ENCODE measurements at places on chromosomes 11 and 22.

GRCh38 chr11:1988667-1989317 is 8.8 kb downstream of the H19 start:
- DNase-seq: no peak

GRCh38 chr22:28958611-28959010 is 75.2 kb downstream of the ZNRF3 start:
- DNase-seq: no peak

GRCh38 chr11:67654225-67654624 is 3.7 kb upstream of the ACY3 start:
- no peak for DNase-seq

GRCh38 chr11:4684631-4685285 is 12.9 kb downstream of the OR51E2 start:
- DNase-seq: peak; percentile 55

DNA sequence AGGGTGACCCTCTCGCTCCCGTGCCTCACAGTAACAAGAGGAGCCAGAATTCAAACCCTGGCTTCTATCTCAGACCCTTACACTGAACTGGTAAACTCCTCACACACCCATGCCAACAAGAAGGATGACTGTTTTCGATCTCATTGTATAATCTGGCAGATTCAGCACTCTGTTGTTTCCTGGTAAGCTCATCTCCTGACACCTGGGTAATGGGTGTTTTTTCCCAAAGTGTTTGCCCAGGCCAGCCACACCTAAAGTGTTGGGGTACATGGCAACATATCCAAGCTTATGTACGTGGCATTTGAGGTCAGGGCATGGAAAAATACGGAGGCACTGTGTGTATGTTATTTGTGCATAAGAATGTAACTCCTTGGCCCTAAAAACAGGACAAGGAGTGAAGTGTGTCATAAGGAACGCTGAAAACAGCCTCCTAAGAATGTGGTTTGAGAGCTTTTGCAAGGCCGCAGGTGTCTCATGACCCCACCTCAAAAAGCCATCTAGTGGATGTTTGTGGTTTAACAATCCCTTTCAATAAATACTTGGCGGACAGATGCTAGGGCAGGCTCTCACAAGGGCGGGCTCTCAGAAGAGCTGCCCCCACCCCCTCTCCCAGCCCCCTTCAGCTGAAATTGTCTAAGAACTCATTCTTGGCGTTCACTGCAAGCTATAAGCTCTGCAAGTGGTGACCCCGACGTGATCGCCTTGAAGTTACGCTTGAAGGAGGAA is at the start of gene MS4A15:
TSS of gene MS4A15 (plus strand) at position 561 of the 726 bp plus-strand sequence. CDS start 6,867 bp downstream, outside the sequence.
- DNase-seq: no peak

DNA sequence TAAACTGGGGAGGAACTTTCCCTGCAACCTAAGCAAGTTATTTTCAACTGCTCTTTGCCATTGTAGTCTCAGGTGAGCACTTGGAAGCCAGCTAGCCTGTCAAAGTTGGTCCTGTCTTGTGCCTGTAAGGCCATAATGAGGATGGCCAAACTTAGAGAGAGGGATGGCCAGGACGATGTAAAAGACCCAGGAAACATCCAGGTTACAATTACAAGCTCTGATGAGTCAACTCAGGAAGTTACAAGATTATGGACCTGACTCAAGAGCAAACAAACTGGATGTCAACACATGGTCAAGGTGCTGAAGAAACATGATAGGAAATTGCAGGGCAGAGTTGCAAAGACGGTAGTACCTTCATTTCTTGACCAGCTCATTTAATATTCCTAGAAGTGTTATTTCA is 1.6 kb downstream of the GTPBP1 start:
- DNase-seq: no peak

DNA sequence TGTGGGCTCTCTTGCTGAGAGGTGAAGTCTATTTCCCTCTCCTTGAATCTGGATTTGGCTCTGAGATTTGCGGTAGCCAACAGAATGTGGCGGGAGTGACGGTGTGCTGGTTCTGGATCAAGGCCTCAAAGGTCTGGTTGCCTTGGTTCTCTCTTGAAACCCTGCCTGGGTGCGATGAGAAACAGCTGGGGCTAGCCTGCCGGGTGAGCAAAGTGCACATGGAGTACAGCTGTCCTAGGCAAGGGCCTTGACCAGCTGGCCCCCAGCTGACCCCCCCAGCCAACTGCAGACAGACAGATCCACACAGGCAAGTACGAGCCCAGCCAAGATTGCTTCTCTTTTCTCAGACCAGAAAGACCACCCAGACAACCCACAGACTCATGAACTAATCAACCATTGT is 10.8 kb downstream of the SUN2 start:
- DNase-seq: no peak

DNA sequence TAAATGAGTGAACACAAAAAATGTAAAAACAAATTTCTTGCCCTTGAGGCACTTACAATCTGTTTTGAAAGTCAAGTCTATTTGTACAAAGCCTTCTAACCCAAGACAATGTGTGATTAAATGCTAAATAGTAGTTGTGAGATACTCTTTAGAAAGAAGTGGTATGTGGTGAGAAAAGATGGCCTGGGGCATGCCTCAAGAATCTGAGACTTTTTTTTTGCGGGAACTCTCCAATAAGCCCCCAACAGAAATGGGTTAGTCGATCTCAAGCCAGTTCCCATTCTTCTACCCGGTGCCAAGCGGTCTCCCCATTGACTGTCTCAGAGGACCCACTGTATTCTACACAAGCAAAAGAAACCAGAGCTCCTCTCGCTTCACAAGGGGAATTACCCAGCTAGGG is 26.9 kb upstream of the TBCEL start:
- no peak for DNase-seq

DNA sequence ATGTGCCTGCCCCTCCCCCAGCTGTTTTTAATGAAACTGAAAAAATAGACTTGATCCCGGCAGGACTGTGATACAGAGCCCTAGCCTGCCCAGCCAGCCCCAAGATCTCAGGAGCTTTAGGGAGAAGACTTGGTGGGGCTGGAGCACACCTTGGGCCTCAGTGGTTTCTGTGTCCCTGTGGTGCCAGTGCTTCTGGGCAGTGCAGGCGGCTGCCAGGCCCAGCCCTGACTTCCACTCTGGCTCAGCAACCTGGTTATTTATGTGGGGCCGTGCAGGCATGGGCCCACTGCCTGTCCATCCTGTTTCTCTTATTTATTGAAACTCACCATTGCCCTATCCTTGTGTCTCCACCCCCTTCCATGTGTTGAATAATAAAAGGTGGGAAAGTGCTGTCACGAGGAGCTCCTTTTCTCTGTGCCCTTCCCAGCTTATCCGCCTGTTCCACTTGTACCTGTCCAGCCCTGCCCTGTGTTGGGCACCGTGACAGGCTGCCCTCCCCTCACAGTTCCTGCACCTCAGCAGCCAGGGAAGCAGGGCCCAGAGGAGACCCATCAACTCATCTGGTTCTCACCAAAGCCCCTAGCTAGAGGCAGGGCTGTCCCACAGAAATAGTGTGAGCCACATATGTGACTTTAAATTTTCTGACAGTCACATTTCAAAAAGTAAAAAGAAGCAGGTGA is 20.2 kb downstream of the RELT start:
- DNase-seq: no peak

DNA sequence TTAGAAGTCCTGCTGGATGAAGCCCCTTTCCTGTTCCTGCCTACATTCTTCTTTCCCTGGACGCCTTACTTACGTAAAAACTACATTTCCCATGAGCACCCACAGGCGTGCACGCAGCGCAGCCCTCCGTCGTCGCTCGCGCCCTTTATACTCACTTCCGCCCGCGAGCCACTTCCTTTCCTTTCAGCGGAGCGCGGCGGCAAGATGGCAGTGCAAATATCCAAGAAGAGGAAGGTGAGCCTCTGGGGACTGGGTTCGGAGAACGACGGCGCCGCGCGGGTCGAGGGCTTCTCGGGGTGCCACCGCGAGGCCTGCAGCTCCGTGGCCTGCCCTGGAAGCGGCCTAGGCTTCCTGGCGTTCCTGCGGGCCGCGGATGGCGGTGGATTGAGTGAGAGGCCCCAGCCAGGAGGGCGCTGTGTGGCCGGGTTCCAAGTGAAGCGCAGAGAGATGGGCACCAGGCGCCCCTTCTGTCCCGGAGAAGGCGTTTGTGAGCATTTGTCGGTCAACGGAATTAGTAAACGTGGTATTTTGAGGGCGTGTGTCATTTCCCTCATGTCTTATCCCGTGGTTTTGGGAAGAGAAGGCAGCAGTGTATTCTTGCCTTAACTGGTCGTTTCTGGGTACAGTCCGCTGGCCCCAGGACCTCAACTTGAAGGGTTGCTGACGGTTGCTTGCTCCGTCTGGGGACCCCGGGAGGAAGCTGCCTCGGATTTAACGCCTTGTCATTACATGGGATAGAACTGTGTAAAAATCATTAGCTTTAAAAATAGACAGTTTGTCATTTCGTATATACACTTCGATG is at the start of gene RPS3:
TSS of gene RPS3 (plus strand) at position 175 of the 802 bp plus-strand sequence. CDS start at position 205, 30 bp downstream.
- peak; percentile 94 for DNase-seq

- no peak for DNase-seq
These were observed 64.4 kb downstream of the FAM76B start for GRCh38 chr11:95725196-95725595.

DNA sequence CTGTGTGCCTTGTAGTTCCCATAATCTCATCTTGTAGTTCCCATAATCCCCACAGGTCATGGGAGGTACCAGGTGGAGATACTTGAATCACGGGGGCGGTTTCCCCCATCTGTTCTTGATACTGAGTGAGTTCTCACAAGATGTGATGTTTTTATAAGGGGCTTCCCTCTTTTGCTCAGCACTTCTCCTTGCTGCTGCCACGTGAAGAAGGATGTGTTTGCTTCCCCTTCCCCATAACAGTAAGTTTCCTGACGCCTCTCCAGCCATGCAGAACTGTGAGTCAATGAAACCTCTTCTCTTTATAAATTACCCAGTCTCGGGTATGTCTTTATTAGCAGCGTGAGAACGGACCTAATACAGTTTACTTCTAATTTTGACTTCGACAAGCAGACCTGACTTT is 14.0 kb upstream of the SMIM38 start:
- no peak for DNase-seq

DNA sequence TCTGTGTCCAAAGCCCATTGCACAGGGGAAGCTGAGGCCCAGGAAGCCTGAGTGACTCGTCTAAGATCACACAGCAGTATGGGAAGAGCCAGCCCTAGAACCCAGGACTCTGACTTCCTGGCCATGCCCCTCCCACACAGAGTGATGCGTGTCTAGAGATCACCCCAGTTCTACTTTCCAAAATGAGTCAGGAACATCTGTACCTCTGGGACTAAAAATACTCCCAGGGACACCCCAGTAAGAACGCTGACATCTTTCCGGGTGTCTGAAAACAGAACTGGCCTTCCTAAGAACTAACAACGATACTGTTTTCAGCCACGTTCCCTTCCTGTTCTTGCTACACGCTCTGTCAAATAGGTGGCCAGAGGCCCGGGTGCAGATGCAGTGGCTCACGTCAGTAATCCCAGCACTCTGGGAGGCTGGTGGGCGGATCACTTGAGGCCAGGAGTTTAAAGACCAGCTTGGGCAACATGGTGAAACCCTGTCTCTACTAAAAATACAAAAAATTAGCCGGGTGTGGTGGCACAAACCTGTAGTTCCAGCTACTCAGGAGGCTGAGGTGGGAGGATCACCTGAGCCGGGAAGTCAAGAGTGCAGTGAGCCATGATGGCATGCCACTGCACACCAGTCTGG is 21.7 kb upstream of the PDGFB start:
- no peak for DNase-seq

- no peak for DNase-seq
These were observed 45.0 kb downstream of the FBLN1 start for GRCh38 chr22:45547731-45548130.

- DNase-seq: no peak
These were observed 8.2 kb upstream of the PIWIL4 start for GRCh38 chr11:94558932-94559331.

DNA sequence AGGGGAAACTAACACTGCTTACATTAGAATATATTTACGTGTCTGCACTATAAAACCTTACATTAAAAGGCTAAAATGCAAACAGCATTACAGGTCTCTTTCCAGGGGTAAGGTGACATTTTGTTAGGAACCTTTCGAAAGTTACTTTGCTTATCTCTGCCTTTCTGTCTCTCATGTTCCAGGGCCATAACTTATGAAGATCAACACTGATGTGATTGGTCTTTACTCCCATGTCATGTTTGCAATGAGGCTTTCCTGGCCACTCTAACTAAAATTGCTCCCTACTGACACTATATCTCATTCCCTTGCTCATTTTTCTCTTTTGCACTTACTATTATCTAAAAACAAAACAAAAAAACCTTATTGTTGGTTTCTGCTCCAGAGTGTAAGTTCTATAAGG is 119.0 kb downstream of the JRKL start:
- no peak for DNase-seq

DNA sequence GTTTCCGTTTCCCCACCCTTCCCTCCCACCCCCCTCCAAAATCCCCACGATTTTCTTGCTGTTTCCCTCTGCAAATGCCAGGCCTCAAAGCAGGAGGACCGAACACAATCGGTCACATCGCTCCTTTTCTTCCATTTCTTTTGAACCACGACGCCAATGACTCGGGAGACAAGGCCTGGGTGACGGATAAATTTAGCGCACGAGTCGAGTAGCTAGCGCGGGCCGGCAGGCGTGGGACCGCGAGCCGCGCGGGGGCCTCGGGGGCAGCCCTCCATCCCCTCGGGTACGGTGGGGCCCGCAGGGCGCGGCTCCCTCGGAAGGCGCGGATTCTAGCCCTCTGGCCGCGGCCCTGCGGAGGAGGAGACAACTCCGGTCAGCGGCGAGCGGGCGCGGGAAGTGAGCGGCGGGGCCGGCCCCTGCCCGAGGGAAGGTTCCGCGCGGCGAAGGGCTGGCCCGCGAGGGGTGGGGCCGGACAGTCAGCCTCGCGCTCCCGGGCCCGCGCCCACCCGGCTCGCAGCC is 414 bp downstream of the JOSD1 start:
- DNase-seq: no peak

DNA sequence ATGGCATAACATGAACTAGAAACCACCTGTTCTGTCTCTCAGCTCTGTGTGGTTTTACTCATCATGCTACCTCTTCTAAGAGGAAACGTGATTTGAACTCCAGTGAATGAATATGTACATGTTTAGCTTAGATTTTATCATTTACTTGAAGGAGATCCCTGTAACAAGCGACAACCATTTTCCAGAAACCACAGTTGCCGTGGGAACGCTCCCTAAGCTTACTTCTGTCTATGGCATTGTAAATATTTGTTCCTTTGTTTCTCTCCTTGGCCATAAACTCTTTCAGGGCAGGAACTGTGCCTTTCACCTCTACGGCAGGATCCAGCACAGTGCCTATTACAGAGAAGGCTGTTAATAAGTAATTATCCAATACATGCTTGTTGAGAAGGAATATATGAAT is 17.1 kb upstream of the TPH1 start:
- DNase-seq: peak; percentile 17

DNA sequence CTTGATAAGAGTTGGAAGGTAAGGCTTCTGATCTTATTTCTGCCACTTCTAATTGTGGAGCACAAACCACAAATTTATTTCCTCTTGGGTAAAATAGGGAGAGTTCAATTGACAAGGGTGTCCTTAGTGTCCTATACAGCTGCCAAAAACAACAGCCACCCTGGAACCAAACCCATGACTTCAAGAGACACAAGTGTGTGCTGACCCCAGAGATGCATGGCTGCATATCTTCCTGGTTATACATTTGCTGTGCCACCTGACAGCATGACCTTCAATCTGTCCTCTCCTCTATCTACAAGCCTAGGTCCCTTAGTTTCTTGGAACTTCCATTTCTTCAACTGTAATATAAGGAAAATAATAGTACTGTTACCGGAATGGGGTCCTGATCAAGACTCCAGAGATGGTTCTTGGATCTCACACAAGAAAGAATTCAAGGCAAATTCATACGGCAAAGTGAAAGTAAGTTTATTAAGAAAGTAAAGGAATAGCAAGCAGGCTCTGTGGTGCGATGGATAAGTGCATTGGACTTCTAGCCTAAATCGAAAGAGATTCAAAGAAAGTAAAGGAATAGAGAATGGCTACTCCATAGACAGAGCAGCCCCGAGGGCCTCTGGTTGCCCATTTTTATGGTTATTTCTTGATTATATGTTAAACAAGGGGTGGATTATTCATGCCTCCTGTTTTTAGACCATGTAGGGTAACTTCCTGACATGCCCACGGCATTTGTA is 15.5 kb upstream of the TMEM123 start:
- no peak for DNase-seq

Data from NCI-H345 (cell line).